ENCODE measurements at places on chromosomes 13 and 19. TPM values are rescaled to one million over a fixed set of nuclear protein-coding genes. Genes with fewer than 3 reads are reported as not detected.

Gene IGFLR1
- 0.94 TPM for total RNA-seq

Gene MAP2K2
- 65.1 TPM for total RNA-seq

Gene OR4F17
- not detected for total RNA-seq

Gene MTUS2
- 6.9 TPM for total RNA-seq

Gene CD209
- not detected for total RNA-seq

All from parietal lobe (tissue), 2 donors.